ENCODE measurements at places on chromosomes 5 and 9.

- DNase-seq: no peak
Measured at GRCh38 chr5:150676578-150676977, 15.5 kb downstream of the MYOZ3 start.

DNA sequence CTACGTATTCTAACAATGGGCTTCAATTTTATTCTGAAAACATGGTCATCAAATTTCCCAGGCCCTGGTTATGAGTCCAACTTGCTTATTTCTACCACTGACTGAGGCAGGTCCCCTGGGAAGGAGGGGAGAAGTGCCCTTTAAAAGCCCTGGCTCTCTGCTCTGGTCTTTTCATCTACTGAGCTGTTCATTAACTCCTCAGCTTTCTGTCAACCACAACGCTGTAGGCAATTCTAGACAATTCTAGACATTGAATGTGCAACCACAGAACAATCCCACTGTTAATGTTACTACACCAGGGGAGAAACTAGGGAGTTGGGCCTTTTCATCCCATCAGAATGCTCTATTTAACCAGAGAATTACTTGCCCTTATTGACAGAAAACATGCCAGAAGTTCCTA lies 10.0 kb downstream of the MOCS2 start:
- no peak for DNase-seq

DNA sequence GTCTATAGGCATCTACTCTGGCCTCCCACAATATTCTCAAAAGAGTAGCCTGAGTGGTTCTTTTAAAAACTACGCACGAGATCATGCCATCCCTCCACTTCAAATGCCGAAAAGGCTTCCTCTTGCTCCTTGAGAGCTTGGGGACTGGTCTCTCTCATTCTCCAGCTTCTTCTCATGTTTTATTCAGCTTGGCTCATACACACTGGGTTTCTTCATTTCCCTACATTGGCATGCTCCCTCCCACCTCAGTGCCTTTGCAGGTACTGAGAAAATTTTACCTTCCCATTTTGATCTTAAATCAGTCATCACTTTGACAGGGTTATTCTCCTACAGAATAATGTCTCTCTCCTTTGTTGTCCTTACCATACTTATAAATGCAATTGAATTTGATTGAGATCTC lies 20.4 kb downstream of the PRLR start:
- DNase-seq: no peak

- no peak for DNase-seq
Measured at GRCh38 chr5:98514215-98514614, 259.2 kb upstream of the RGMB start.

GRCh38 chr9:27462434-27462833 lies 61.7 kb upstream of the IFNK start:
- DNase-seq: no peak

GRCh38 chr9:133204993-133205336 lies 4.1 kb downstream of the OBP2B start:
- no peak for DNase-seq

DNA sequence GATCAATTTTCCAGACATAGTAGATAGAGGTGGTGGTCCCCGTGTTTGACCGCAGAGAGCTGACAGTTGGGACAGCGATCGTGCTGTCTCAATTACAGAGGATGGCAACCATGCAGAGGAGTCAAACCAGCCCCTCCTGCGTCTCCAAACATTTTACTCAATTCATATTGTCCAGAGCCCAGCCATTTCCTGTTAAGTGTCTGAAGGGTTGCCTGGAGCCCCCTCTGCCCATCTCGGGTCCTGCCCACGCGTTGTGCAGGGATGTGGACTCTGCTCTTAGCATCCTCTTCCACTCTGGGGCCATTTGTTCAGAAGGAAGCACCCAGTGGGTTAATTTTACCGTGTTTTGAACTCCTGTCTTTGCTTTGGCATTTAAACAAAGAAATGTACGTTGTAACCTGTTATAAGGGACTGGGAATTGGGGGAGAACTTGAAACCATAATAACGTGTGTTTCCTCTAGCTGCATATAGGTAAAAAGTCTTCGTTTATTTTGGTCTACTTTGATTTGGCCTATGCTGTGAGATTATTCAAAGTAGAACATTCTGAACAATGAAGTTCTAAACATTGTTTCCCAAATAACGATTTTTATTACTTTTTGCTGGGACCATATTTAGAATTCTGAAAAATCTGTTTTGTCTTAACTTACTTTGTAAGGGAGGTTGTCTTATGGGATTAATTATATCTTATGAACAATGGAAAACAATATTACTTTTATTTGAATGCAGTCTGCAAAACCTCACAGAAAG lies 876 bp downstream of the EGFLAM start:
- no peak for DNase-seq
